ENCODE measurements at places on chromosomes 16 and 17. TPM values are rescaled to one million over a fixed set of nuclear protein-coding genes. Genes with fewer than 3 reads are reported as not detected.

Gene SARM1
- 8.6 TPM for total RNA-seq

GRCh38 chr17:75679706-75680211 lies 12.6 kb downstream of the SAP30BP start:
- H3K4me3 ChIP-seq: no peak overlapping the region
- H3K27ac ChIP-seq: peak overlapping the region; percentile 51
- H3K36me3 ChIP-seq: no peaks in the 10 kb centered on the region
- DNase-seq: peak; percentile 70

- H3K27ac ChIP-seq: no peak overlapping the region
- no peaks in the 10 kb centered on the region for H3K27me3 ChIP-seq
- H3K4me1 ChIP-seq: peaks cover 10% of the 10 kb centered on the region
- H3K36me3 ChIP-seq: no peaks in the 10 kb centered on the region
Measured at GRCh38 chr17:59723607-59724006, 16.2 kb downstream of the VMP1 start.

Gene ITGAL
- 0.50 TPM for total RNA-seq

Gene RND2
- 0.26 TPM for total RNA-seq

DNA sequence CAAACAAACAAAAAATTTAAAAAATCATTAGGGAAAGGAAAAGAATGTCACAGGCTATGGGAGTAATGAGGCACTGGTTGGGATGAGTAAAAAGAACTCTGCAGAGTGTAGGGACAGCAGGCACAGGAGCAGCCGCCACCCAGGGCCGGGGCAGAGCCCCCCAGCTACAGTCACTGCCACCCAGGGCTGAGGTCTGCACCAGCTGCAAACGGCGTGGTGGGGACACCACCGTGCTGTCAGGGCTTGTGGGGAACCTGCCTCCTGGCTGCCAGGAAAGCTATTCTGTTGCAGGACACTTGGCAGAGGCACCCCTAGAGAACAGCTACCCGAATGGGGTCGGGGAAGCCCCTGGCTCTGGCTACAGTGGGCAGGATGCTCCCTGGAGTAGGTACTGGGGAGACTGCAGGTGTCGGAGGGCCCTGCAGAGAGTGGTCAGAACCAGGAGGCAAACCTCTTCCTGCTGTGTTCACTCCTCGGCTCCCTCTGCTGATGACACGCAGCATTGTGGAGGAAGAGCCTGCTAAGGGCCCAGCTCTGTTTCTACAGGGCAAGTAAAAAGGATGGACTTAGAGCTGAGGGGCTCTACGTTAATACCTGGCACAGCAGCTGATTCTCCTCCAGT lies 32.3 kb upstream of the CAPN15 start:
- no peaks in the 10 kb centered on the region for H3K27me3 ChIP-seq
- no peak overlapping the region for H3K27ac ChIP-seq
- no peaks in the 10 kb centered on the region for H3K36me3 ChIP-seq
- no peak for DNase-seq
- H3K4me3 ChIP-seq: no peak overlapping the region

Gene MT4
- total RNA-seq: not detected

- H3K4me3 ChIP-seq: no peak overlapping the region
- no peak for DNase-seq
- H3K27ac ChIP-seq: no peak overlapping the region
- H3K36me3 ChIP-seq: no peaks in the 10 kb centered on the region
Measured at GRCh38 chr17:79131701-79132100, 57.1 kb downstream of the ENGASE start.

Gene PTGES3L
- total RNA-seq: 0.70 TPM

GRCh38 chr16:87330257-87330624 lies 13.0 kb upstream of the C16orf95 start:
- DNase-seq: no peak
- H3K4me3 ChIP-seq: no peak overlapping the region
- no peaks in the 10 kb centered on the region for H3K4me1 ChIP-seq
- H3K36me3 ChIP-seq: no peaks in the 10 kb centered on the region
- H3K27ac ChIP-seq: no peak overlapping the region

DNA sequence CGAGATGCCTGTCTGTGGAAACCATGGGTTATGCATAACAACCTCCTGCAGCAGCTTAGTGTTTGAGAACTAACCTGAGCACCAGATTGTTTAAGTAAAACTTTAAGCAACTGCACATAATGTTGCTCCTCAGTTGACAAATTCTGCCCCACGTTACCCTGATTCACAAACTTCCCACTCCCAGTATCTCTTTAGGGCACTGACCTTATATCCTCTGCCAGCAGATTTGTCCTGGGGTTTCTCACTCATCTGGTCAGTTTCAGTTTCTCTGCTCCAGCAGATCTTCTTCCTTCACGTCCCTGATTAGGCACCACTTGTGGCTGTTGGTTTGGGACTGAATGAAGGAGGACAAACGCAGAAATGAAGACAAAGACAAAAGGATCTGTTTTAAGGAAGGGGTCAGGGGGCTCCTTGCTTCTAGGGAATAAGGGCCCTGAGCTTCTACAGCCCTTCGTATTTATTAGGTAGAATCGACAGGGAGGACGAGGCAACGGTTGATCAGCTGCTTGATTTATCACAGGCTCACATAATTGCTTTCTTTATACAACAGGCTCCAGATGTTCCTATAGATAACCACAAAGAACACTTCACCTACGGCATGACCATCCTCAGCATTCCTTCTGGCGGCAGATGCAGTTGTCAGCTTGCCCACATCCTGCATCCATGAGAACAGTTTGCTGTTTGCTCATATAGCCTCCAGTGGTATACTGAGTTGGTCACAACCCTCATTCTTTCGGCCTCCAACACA lies 13.5 kb upstream of the ZNF689 start:
- no peak for DNase-seq
- no peak overlapping the region for H3K4me3 ChIP-seq
- no peaks in the 10 kb centered on the region for H3K27me3 ChIP-seq
- H3K36me3 ChIP-seq: no peaks in the 10 kb centered on the region
- H3K27ac ChIP-seq: no peak overlapping the region
- 0 out of 2 replicates have a peak, but pooled peaks cover 3% of the 10 kb centered on the region for H3K4me1 ChIP-seq

- DNase-seq: no peak
- H3K27ac ChIP-seq: no peak overlapping the region
- H3K4me3 ChIP-seq: no peak overlapping the region
- H3K36me3 ChIP-seq: no peaks in the 10 kb centered on the region
Measured at GRCh38 chr17:63136369-63137012, 170.5 kb downstream of the TANC2 start.

- H3K4me1 ChIP-seq: peaks cover 32% of the 10 kb centered on the region
- no peak overlapping the region for H3K27ac ChIP-seq
- no peaks in the 10 kb centered on the region for H3K36me3 ChIP-seq
- no peak overlapping the region for H3K4me3 ChIP-seq
- DNase-seq: no peak
- no peaks in the 10 kb centered on the region for H3K27me3 ChIP-seq
Measured at GRCh38 chr17:27492470-27492869, 36.2 kb downstream of the KSR1 start.

Gene ITGAX
- 1.2 TPM for total RNA-seq

DNA sequence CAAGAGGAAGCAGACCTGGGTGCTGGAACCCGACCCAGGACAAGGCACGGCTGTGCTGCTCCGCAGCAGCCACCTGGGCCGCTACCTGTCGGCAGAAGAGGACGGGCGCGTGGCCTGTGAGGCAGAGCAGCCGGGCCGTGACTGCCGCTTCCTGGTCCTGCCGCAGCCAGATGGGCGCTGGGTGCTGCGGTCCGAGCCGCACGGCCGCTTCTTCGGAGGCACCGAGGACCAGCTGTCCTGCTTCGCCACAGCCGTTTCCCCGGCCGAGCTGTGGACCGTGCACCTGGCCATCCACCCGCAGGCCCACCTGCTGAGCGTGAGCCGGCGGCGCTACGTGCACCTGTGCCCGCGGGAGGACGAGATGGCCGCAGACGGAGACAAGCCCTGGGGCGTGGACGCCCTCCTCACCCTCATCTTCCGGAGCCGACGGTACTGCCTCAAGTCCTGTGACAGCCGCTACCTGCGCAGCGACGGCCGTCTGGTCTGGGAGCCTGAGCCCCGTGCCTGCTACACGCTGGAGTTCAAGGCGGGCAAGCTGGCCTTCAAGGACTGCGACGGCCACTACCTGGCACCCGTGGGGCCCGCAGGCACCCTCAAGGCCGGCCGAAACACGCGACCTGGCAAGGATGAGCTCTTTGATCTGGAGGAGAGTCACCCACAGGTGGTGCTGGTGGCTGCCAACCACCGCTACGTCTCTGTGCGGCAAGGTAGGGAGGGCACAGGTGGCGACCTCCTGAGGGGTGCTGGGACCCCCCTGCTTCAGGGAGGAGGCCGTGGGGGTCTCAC lies 667 bp downstream of the FSCN2 start:
- H3K27me3 ChIP-seq: peaks cover 8% of the 10 kb centered on the region
- no peak overlapping the region for H3K27ac ChIP-seq
- H3K4me1 ChIP-seq: no peaks in the 10 kb centered on the region
- DNase-seq: no peak
- no peaks in the 10 kb centered on the region for H3K36me3 ChIP-seq

- H3K36me3 ChIP-seq: no peaks in the 10 kb centered on the region
- H3K27me3 ChIP-seq: peaks cover 57% of the 10 kb centered on the region
- DNase-seq: no peak
- no peak overlapping the region for H3K4me3 ChIP-seq
- H3K27ac ChIP-seq: no peak overlapping the region
Measured at GRCh38 chr16:17382514-17382913, 88.2 kb downstream of the XYLT1 start.

Gene ASPA
- not detected for total RNA-seq

- no peak overlapping the region for H3K4me3 ChIP-seq
- H3K27ac ChIP-seq: no peak overlapping the region
- no peaks in the 10 kb centered on the region for H3K36me3 ChIP-seq
- H3K27me3 ChIP-seq: no peaks in the 10 kb centered on the region
- no peaks in the 10 kb centered on the region for H3K4me1 ChIP-seq
- DNase-seq: no peak
Measured at GRCh38 chr16:88437367-88437964, 15.6 kb upstream of the ZFPM1 start.

GRCh38 chr17:34114174-34114573 lies 140.9 kb upstream of the CCL2 start:
- H3K4me3 ChIP-seq: no peak overlapping the region
- H3K36me3 ChIP-seq: no peaks in the 10 kb centered on the region
- no peaks in the 10 kb centered on the region for H3K27me3 ChIP-seq
- H3K4me1 ChIP-seq: no peaks in the 10 kb centered on the region

GRCh38 chr16:67807148-67807682 lies 526 bp downstream of the TSNAXIP1 start:
- DNase-seq: no peak
- no peak overlapping the region for H3K27ac ChIP-seq
- H3K27me3 ChIP-seq: no peaks in the 10 kb centered on the region

GRCh38 chr16:87436225-87437172 lies 44.4 kb downstream of the MAP1LC3B start:
- H3K27ac ChIP-seq: no peak overlapping the region
- no peaks in the 10 kb centered on the region for H3K27me3 ChIP-seq
- H3K4me1 ChIP-seq: no peaks in the 10 kb centered on the region
- H3K36me3 ChIP-seq: no peaks in the 10 kb centered on the region
- DNase-seq: no peak

Gene ZNF213
- total RNA-seq: 17.7 TPM

- no peak for DNase-seq
- no peak overlapping the region for H3K27ac ChIP-seq
- no peaks in the 10 kb centered on the region for H3K4me1 ChIP-seq
- H3K36me3 ChIP-seq: no peaks in the 10 kb centered on the region
Measured at GRCh38 chr17:22512997-22513538, 820.7 kb downstream of the KCNJ18 start.

GRCh38 chr16:3934491-3935181 lies 54.1 kb upstream of the CREBBP start:
- H3K27ac ChIP-seq: no peak overlapping the region
- no peak overlapping the region for H3K4me3 ChIP-seq
- H3K27me3 ChIP-seq: no peaks in the 10 kb centered on the region
- no peak for DNase-seq
- H3K4me1 ChIP-seq: no peaks in the 10 kb centered on the region

- H3K36me3 ChIP-seq: no peaks in the 10 kb centered on the region
- no peaks in the 10 kb centered on the region for H3K4me1 ChIP-seq
- H3K27me3 ChIP-seq: no peaks in the 10 kb centered on the region
Measured at GRCh38 chr17:51770027-51770759, 388.3 kb downstream of the CA10 start.

DNA sequence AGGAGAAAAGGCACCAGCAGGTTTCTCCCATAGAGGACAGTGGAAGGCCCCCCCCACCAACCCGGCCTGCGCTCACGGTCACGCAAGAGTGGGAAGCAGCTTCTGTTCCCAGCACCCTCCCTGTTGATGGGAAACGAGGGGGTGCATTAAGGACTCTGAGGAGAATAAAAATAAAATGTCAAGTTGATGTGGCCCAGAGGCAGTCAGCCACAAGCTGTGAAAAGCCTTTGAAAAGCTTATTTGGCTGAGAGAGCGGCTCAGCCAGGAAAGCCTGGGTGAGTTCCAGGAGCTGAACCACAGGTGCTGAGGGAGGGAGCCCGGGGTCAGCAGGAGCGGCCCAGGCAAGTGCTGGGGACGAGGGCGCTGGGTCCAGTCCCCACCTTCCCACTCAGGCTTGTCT lies 26.9 kb upstream of the SPATA32 start:
- DNase-seq: no peak
- H3K36me3 ChIP-seq: peaks cover 44% of the 10 kb centered on the region
- no peaks in the 10 kb centered on the region for H3K27me3 ChIP-seq
- no peak overlapping the region for H3K4me3 ChIP-seq
- peaks cover 17% of the 10 kb centered on the region for H3K4me1 ChIP-seq
- H3K27ac ChIP-seq: no peak overlapping the region

Gene C16orf96
- total RNA-seq: 0.13 TPM
